Activated CD4-positive, alpha-beta T cell treated with anti-CD3 and anti-CD28 coated beads, Interleukin-2, amount 50 U/mL, for 16 hours (primary cell): ENCODE measurements at places on chromosomes 2 and 18.
A peak's percentile ranks its signal among the peaks of the same experiment; 100 is the strongest.

GRCh38 chr2:195343942-195344530 lies 313.0 kb upstream of the SLC39A10 start:
- DNase-seq, result no peak

GRCh38 chr2:44767691-44768090 lies 173.8 kb upstream of the SIX3 start:
- DNase-seq, result no peak

GRCh38 chr2:234674781-234675201 lies 177.9 kb upstream of the ARL4C start:
- DNase-seq, result no peak

GRCh38 chr18:10739152-10739551 lies 213.3 kb downstream of the NAPG start:
- no peak for DNase-seq

DNA sequence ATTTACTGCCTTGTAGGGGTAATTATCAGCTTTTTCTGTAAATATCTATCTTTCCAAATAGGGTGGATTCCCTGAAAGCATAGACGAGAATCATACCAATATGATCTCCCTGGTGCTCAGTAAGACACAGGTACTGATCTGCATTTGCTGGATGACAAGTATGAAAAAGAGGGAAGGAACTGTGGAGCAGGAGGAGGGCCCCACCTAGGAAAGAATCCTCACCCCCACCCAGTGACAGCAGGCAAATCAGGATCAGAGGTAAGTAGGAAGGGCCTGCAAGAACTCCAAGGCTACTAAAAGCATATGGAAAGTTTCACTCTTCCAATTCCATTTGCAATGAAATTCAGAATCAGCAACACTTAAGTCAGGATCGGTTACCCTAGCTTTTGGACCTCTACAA lies 42.3 kb downstream of the METTL8 start:
- DNase-seq, result no peak

DNA sequence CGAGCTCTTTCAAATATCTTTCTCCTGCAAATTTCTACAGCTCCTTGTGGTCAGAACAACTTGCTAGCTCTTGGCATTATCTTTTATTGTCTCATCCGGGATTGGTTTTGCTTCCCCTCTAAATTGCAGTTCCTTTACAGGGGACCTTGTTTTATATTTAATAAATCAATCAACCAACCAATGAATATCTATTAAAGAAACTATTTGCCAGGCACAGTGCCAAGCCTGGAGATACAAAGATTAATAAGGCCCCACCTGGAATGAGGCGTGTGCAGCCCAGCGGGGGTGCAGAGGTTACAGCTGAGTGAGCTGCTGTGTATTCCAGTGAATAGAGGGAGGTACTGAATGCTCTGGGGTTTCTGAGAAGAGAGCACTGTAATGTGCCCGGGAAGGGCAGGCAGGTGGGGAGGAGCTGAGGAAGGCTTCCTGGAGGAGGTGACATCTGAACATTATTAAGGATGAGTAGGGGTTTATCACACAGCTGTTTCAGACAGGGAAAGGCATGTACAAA lies 51.8 kb downstream of the LIPG start:
- DNase-seq, result no peak

GRCh38 chr18:52288403-52289004 lies 51.5 kb upstream of the DCC start:
- peak; percentile 12 for DNase-seq

GRCh38 chr2:66447677-66448076 lies 12.8 kb downstream of the MEIS1 start:
- DNase-seq, result no peak

DNA sequence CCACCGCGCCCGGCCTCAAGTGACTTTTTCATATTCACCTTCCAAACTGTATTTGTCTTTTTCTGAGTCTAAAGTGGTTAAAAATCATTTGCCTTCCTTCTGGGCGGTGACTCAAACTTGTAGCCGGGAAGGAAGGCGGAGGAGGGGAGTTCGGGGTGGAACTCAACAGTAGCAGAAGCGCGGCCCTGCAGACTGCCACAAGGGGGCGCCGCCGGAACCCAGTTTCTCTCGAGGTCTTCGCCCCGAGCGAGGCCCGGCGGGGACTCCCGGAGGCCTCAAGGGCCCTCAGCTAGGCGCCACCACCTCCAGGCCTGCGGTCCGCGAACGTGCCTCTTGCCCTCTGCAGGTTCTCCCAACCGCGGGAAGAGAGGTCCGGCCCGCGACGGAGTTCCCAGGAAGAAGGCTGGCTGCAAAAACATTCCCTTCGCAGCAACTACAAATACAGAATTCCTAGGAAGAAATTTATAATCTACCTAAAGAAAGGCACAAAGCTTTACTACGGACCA lies 16.8 kb upstream of the ITM2C start:
- peak; percentile 94 for DNase-seq

DNA sequence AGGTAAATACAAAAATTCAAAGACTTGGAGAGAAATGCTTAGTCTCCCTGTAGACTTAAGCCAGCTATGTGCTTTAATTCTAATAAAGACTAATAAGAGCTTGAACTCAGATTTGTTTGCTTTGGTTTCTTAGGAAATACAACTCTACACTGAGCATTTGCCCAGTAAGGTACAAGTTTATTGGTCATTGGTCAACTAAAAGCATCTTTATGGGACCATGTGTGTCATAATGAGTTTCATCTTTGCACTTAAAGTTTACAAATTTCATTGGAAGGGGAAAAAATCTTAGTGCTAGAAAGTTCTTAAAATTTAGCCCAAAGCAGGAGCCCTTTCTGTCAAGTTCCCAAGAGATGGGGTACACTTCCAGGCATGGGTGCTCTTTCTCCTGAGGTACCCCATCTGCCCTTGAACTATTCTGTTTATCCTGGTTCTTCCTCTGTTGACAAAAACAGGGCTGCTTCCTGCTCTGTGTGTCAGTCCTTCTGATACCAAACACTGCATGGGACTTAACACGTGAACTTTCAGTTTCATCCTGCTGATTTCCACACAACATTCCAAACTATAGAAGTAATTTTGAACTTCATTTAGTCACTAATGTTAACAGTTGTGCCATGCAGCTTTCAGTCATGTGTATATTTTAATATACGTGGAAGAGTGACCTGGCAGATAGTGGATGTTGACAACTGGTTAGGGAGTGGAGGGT lies 200.2 kb downstream of the TPGS2 start:
- DNase-seq, result no peak

- no peak for DNase-seq
Measured at GRCh38 chr2:29112379-29112778, 2.8 kb upstream of the CLIP4 start.

- no peak for DNase-seq
Measured at GRCh38 chr2:102235042-102235473, 48.2 kb downstream of the IL1RL2 start.

- peak; percentile 35 for DNase-seq
Measured at GRCh38 chr2:229920011-229920641, 1.7 kb downstream of the TRIP12 start.

GRCh38 chr2:33104726-33105125 lies 158.0 kb downstream of the LTBP1 start:
- DNase-seq, result no peak

GRCh38 chr2:216502381-216503158 lies 3.9 kb downstream of the RPL37A start:
- DNase-seq, result no peak

GRCh38 chr2:20520128-20520527 lies 73.3 kb downstream of the RHOB start:
- DNase-seq, result no peak

DNA sequence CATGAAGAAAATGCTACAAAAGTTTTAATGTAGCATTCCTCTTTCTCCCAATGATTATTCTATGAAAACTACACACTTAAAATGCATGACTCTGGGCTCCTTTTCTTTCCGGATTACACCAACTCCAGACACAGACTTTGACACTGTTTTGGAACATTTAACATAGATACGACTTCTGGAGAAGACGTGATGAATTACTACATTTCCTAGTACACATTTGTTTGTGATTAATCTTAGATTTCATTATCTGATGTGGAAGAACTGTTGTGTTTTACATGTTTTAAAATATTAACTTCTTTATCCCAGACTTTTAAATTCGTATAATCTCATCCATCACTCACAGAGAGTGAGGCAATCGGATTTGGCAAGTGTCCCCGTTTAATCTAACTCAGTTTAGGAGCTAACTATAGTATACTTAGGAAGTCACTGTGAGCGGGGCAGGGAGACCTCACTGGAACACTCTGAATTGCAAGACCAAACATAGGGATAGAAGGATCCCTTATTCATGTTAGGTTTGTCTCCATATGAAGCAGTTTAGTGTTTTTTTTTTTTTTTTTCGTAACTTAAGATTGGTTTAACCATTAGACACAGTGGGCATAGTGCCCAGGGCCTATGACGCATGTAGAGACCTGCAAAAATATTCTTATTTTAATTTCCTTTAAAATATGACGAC lies 66.7 kb downstream of the PDE1A start:
- no peak for DNase-seq

DNA sequence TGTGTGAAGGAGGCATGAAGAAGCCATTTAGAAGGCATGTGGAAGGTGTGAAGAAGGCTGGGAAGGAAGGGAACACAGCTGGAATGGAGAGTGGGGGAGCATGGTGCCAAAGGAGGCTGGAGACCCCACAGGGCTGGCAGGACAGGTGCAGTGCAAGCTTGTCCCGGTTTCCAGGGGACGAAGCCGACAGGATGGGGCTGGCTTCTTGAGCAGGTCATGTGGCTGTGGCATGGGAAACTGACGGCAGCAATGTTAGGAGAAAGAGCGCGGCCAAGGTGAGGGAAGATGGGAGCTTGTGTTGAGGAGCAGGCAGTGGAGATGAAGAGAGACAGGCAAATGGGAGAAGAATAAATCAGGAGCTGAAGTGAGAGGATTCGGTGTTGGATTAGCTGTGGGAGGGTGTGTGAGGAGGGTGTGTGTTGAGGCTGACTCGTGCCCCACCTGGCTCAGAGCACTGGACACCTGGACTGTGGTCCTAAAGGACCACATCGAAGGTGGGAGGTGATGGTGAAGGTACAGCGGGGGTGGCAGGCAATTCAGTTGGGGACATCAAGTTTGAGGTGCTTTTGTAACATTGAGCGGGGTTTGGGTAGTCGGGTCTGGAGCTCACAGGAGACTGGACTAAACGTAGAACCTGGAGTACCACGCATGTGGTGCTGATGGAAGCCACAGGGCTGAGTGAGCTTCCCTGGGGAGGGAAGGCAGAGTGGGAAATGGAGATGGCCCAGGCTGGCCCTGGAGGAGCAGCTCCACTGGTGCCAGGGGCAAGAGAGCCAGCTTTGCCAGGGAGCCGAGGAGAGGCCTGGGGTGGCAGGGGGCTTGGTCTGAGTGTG lies 165.6 kb upstream of the HDAC4 start:
- DNase-seq, result no peak

GRCh38 chr18:657311-658000 lies at the start of gene TYMS:
TSS of gene TYMS (plus strand) at chr18:657653. CDS start at chr18:657743, 90 bp downstream.
- peak; percentile 73 for DNase-seq

GRCh38 chr2:11675423-11676112 lies 5.6 kb upstream of the NTSR2 start:
- no peak for DNase-seq

DNA sequence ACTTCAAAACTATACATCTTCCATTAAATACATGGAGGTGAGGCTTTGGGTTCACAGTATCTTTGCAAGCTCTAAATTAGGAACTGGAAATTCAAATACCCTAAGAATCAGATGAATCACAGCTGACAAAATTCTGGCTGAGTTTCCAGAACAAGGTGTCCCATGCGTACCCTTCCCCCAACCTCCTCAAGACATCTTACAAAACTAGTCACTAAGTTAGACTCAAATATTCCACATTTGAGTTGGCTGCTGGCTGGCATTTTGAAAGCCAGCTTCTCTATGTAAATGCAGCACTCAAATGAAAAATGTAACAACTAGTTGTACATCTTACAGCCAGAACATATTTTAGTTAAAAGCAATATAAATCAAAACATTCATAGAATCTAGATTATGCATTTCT lies 131.0 kb upstream of the ARL5A start:
- DNase-seq, result no peak

- no peak for DNase-seq
Measured at GRCh38 chr18:69308619-69309018, 92.1 kb upstream of the DOK6 start.

GRCh38 chr2:88067189-88067588 lies 436 bp upstream of the SMYD1 start:
- DNase-seq, result no peak

- no peak for DNase-seq
Measured at GRCh38 chr18:74217476-74218143, 69.3 kb downstream of the TIMM21 start.

DNA sequence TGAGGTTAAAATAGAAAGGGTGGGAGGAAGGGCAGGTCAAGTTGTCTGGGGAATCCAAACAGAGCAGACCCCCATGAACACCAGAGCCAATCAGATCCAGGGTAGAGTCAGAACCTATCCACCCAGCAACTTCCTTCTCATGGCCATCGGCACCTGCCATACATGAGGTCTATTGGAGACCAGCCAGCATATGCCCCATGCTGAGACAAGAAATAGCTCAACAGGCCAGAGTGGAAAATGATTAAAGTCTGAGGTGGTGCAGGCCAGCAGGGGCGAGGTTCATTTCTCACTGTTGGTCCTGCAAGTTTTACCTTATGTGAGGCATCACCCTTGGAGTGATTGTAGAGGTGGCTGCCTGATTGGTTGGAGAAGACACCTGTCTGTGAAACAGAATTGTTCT lies 89.2 kb downstream of the LONRF2 start:
- no peak for DNase-seq

DNA sequence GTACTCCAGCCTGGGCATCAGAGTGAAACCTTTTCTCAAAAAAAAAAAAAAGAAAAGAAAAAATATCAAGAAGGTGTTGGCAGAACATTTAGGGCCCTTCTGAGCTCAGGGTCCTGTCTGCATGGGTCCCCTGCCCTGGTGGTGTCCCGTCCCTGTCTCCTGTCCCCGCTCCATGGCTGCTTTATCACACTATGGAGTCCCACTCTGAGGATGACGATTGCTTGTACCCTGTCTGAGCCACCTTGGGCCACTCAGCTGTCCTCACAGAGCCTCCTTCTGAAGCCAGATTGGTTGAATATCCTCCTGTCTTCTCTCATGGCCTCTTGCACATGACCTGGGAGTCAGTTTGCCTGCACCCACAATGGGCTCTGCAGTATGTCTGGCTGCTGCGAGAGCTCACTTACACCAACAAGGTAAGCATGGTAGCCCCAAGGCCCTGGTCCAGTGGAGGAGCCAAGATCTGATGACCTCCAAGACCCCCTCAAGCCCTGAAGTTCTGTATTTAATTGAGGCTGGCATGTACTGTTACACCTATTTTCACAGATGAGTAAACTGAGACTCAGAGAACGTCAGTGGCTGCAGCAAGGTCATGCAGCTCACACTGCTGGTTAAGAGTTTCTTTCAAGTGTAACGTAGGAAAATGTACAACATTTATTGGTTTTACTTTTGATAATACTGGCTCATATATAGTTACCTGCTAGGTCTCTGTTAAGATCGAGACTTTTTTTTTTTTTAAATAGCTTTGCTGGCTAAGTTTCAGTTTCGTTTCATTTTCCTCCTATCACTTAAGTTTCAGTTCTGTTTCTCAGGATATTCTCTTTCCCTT lies 16.9 kb upstream of the ZCCHC2 start:
- DNase-seq, result peak; percentile 66

- DNase-seq, result no peak
Measured at GRCh38 chr18:6917072-6917471, 187.6 kb downstream of the ARHGAP28 start.
